ENCODE measurements at places on chromosomes 4 and X.

DNA sequence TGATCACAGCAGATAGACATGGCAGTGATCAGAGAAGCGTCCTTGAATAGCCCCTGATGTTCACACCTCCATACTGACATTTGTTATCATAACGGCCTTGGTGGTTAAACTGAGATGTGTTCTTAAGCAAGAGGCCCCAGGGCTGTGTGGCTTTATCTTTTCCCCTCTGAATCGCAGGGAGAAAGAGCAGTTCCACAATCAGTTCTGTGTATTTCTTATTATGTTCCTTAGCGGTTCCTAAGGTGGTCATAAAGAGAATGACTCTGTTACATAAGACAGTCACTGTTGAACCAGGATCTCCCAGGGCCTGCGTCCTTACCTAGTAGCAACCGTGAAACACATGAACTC is 52.8 kb upstream of the CBR4 start:
- DNase-seq: no peak

DNA sequence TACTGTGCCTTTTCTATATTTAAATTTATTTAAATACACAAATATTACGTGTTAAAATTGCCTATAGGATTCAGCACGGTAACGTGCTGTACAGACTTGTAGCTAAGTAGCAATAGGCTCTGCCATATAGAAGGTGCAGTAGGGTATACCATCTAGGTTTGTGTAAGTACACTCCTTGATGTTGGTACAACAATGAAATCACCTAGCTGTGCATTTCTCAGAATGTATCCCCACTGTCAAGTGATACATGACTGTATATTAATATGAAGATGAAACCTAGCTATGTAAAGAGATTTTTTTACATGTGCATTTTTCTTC is 431.2 kb downstream of the KCTD8 start:
- DNase-seq: peak; percentile 59

DNA sequence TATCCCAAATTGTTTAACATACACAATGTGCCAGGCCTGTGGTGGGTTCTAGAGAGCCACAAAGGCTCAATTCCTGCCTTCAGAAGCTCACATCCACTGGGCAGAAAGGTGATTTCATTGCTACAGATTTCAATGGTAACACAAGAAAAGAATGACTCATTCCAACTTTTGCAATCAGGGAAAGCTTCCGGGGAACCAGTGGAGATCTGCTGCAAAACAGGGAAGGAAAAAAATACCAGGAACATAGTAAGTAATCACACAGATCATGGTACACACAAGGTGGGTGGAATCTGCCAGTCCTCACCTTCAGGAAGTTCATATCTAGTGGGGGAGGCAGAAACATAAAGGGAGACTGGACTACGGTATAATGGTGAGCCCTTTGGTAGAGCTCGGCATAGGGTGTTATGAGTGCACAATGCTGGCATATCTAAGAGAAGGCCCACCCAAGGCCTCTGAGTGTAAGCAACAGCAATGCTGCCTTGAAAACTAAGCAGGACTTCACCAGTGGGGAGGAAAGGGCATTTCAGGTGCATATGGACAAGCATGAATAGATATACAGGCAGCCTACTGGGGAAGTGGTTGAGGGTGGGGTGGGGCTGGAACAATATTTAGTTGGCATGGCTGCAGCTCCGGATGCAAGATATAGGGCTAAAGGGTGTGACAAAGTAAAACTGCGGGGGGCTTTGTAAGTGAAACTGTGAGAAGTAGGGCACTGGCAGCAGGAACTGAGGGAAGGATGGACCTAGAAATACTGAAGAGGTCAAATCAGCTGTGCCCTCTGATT is 24.2 kb downstream of the GPRIN3 start:
- DNase-seq: no peak

DNA sequence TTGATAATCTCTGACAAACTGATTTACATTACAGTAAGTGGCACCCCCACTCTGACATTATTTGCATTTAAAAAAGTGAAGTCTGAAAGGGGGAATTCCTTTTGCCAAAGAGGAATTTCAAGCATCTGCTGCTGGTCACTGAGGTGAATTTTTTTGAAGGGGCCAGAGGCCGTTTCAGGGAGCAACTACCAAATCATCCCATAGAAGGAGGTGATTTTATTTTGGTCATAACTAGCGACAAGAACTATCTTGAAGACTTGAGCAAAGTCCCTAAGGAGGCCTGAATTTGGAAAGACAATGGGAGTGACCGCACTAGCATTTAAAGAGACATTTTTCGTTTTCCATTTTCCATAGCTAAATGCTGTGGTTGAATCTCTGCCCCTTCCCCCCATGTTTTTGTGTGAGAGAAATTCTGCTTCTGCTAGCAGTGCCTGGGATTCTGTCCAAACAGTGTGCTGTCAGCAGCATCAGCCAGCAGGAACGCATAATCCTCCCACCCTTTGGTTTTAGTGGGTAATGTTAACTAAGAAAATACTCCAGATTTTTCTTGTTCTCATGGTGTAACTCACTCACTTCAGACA is 110.1 kb upstream of the MED14 start:
- DNase-seq: no peak

DNA sequence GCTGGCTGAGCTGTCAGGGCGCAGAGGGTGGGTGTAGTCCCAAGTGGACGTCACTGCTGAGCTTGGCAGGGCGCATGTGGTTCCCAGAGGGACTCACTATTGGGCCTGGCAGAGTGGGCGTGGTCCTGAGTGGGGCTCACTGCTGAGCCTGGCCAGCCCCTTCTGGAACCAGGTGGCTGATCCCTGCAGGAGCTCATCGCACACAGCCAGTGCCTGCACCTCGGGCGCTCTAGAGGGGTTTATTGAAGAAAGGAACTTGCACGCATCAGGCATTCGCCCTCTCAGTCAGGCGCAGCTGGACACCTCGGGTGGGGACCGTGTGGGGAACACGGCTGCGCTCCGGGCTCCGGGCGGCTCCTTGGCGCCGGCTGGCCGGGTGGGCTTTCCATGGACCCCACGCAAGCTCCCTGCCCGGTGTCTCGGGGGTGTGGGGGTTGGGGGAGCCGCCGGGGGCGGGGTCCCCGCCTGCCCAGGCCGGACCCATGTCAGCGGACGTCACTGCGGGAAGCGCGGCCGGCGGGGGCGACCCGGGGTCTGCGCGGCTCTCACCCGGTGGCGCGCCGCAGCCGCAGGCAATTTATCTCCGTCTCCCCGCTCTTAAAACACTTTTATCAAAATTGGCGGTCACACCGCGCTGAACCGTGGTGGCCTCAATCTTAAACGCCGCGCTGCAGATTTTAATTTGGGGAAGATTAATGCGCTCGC is 65.4 kb upstream of the NKX1-1 start:
- no peak for DNase-seq

GRCh38 chr4:164799410-164799809 is 45.5 kb downstream of the SMIM31 start:
- no peak for DNase-seq

- DNase-seq: no peak
Observed at GRCh38 chr4:15968551-15969300, 5.8 kb upstream of the FGFBP2 start.

GRCh38 chr4:96993560-96993959 is 1149.7 kb downstream of the STPG2 start:
- no peak for DNase-seq

DNA sequence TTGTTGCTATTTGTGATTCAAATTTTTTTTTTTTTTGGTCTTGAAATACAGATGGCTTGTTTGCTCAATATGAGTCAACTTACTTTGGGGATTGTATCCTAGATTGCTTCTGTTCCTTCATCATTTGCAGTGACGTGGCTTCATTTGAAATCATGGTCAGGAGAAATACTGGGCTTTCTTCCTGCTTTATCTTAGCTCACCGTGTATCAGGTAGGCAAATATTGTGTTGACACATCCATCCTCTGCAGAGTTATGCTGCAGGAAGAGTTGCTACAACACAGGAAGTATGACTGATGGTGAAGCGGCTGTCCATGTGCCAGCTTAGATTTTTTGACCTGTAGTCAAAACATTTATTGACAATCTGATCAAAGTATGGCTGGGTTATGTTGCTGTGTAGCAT is 232.2 kb downstream of the C4orf33 start:
- no peak for DNase-seq

DNA sequence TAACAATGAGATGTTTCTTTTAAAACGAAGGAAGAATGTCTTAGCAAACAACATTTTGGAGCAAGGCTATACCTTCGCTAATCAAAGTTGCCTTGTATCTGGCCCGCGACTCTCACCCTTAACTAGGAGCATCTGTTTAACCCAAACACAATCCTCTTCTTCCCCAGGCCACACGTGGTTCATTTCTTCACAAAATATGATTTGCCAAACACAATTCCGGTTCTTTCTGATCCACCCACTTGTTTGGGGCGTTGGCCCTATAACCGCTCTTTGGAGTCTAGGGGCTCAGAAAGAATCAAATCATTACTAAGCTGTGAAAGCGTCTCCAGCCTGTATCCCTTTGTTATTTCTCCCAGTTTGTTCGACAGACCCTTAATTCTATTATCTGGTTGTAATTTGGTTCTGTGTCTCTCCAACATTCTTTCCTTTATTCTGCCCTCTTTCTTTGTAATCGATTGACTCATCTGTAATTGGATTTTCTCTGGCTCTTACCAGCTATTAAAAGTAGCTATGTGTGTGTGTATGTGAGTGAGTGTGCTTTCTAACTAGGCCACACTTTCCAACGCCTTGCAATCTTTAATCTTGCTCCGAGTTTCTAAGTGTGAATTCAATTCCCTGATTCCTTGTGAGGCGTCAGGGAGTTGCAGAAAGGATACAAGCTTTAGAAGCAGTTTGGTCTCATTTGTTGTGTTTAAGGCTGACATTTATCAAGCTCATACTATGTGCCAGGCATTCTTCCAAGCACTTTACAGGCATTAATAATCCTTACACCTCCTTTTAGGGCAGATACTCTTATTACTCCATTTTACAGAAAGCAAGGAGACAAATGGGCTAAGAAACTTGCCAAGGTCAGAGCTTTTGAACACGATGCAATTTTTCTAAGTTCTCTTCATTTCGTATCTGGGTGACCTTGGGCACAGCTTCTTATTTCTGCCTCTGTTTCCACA is 138.6 kb upstream of the CPEB2 start:
- DNase-seq: no peak

- no peak for DNase-seq
Observed at GRCh38 chr4:39970671-39971640, 6.8 kb downstream of the PDS5A start.

DNA sequence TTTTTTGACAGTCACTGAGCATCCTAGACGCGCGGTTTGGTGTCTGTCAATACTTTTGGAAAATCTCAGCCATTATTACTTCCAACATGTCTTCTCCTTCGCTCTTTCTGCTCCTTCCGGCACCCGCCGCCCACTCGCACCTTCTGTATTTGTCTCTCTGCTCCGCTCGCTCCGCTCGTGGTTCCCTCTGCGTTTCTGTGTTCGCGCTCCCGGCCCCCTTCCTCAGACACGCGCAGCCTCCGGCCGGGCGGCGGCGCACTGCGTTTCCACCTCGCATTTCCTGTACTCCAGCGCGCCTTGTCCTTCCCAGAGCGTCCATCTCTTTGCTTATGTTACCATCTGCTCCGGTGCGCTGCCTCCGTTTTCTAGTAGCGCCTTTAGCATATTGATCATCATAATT is 21.1 kb downstream of the PDE6B start:
- no peak for DNase-seq

GRCh38 chr4:111028795-111029194 is 405.9 kb upstream of the PITX2 start:
- DNase-seq: no peak

DNA sequence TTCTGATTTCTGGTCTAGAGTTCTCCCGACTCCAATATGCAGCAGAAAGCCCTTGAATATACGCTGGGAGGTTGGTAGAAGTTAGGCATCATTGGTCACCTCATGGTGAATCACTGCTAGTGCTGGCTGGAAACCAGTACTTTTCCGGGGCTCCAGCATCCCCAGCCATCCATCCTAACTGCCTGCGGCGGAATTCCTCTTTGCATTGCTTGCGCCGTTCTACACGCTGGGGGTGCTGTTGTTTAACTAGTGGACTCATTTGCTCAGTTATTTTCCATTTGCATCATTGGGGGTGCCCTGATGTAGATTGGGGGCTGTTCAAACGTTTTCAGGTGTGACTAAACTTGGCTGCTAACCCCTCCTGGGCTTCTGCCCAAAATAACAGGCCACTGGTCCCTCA is 23.3 kb upstream of the GPR50 start:
- DNase-seq: peak; percentile 5

GRCh38 chrX:21802839-21803238 is 36.6 kb upstream of the MBTPS2 start:
- no peak for DNase-seq

DNA sequence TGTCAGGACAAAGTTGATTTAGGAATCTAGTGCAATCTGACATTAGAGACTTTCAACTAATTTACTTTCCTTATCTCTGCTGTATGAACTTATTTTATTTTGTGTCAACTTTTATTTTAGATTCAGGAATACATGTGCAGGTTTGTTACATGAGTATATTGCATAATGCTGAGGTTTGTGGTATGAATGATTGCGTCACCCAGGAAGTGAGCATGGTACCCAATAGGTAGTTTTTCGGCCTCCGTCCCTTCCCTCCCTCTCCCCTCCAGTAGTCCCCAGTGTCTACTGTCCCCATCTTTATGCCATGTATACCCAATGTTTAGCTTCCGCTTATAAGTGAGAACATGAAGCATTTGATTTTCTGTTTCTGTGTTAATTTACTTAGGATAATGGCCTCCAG is 68.7 kb upstream of the TEX13D start:
- no peak for DNase-seq

GRCh38 chr4:24807611-24808010 is 12.2 kb downstream of the SOD3 start:
- DNase-seq: no peak

- DNase-seq: no peak
Observed at GRCh38 chr4:64497491-64497890, 88.2 kb upstream of the TECRL start.

DNA sequence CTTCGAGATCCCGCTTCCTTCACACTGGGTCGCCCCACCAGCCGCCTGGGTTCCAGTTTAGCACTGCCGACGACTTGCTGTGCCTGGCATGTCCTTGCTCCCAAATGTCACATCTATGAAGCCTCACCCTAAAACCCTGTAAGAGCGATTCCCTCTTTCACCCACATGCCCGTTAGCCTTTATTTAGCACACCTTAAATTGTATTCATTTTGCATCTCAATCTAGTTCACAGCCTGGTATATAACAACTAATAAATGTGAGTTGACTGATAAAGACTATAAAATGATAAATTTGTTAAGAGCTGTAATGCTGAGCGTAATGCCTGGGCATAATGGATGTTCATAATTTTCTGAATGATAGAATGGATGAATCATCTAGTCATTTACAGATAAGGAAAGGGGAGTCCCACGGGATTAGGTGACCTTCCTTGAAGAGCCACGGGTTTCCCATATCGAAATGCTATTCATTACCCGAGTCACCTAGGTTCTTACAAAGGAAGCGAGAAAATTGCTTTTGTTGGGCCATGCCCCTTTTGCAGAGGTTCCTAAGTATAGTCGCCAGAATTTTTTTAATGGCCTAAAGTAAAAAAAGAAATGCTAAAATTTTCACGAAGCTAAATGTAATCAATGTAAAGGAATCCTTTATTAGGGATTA is 1.1 kb upstream of the AP1S2 start:
- DNase-seq: no peak

- DNase-seq: no peak
Observed at GRCh38 chrX:127085939-127086338, 266.4 kb downstream of the PRR32 start.

Measured in NCI-H774 (cell line).